Forelimb muscle (tissue), 1 donor: ENCODE measurements at places on chromosomes 5 and 9. TPM values are rescaled to one million over a fixed set of nuclear protein-coding genes. Genes with fewer than 3 reads are reported as not detected.
A peak's percentile ranks its signal among the peaks of the same experiment; 100 is the strongest.

- DNase-seq: no peak
Observed at GRCh38 chr5:91266184-91266705, 116.9 kb downstream of the ARRDC3 start.

GRCh38 chr9:121368745-121369144, 1.3 kb downstream of the STOM start:
- no peak for DNase-seq

The ADCY2 gene
- 51.8 TPM for polyA plus RNA-seq

The PCDHA6 gene
- 0.06 TPM for polyA plus RNA-seq

GRCh38 chr5:96344678-96345577, 88.1 kb downstream of the PCSK1 start:
- peak; percentile 40 for DNase-seq

- DNase-seq: no peak
Observed at GRCh38 chr9:106700676-106701075, 162.3 kb upstream of the ZNF462 start.

- no peak for DNase-seq
Observed at GRCh38 chr9:95124582-95125367, 192.7 kb downstream of the FANCC start.

GRCh38 chr5:18236386-18236785, 602.1 kb downstream of the TAF11L14 start:
- no peak for DNase-seq

- no peak for DNase-seq
Observed at GRCh38 chr5:107254214-107254901, 416.4 kb downstream of the EFNA5 start.

DNA sequence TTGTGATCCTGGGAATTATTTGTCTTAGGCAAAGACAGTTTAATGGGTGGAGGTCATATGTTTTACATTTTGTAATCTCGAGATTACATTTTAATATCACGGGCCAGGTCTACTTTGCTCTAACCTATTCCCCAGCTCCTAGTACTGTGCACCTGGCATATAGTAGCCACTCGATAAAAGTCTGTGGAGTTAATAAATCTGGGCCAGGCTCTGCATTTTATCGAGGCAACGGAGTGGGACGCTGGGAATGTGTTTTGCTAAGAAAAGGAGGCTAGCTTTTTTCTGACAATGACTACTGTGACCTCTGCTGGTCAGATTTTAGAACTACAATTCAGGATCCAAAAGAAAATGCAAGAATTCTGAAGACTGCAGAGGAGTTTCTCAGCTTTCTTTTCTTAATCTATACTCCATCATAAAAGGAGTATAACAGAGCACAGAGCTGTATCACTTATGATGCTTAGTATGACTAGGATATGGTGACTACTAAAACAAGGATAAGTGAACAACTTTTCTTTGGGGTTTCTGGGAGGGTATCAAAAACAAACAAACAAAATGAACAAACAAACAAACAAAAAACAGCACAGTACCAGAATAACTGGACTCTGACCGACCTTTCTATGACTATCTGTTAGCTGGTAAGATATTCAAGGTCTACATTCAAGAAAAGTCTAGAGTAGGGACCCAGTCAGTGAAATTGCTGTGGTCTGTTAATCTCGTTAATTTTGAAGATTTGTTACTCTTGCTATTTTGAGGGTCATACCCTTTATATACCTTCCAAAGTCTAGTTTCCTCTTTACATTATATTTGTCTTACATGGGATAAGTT, 46.1 kb upstream of the CER1 start:
- peak; percentile 71 for DNase-seq

GRCh38 chr5:170985486-170985885, 123.7 kb downstream of the RANBP17 start:
- DNase-seq: peak; percentile 6

The KIF2A gene
- polyA plus RNA-seq: 30.9 TPM

GRCh38 chr9:121783521-121784507, 132.4 kb downstream of the DAB2IP start:
- DNase-seq: peak; percentile 25

DNA sequence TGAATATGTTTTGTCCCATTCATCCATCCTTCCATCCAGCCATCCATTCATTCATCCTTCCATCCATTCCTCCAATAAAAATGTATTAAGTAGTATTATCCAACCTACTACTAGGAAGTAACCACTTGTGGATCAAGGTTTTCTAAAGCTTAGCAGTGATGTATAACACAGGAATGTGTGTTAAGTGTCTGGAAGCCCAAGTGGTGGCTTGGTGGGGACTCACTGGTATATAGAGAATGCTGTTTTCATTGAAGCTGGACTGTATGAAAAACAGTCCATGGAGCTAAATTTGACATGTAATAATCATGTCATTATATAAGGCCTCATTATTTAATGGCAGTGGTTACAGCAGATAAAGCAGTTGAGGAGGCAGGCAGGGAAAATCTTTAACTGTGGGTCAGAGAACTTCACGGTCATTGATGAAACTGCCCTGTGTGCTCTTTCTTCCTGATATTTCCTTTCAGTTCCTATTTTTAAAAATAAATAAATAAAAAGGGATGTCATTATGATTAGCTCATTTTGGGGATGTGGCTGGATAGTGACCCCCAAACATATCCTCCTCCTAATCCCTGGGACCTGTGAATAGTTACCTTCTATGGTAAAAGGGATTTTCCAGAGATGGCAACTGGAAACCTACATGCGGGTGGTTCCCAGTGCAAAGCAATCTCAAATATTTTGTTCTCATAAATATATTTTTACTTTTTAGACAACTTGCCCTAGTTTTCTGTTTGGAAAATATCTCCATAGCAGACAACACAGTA, 82.3 kb downstream of the DAPK1 start:
- no peak for DNase-seq

The NSUN2 gene
- 37.9 TPM for polyA plus RNA-seq

The PCDHB4 gene
- 3.1 TPM for polyA plus RNA-seq

DNA sequence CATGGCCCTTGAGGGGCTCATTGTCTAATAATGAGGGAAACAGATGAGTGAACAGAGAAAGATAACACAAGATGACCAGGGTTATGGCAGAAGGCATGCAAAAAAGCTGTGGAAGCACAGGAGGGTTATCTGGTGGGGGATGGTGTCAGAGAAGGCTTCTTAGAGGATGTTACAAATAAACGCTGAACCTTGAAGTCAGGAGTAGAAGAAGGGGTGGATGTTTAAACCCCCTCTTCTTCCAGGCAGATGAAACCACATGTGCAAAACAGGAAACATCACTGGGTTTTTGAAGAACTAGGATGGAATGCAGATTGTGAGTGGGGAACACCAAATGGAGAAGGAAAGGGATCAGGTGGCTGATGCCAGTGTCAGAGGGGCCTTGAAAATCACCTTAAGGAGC, 41.8 kb upstream of the NR5A1 start:
- DNase-seq: no peak

The PKD2L2 gene
- 0.83 TPM for polyA plus RNA-seq

DNA sequence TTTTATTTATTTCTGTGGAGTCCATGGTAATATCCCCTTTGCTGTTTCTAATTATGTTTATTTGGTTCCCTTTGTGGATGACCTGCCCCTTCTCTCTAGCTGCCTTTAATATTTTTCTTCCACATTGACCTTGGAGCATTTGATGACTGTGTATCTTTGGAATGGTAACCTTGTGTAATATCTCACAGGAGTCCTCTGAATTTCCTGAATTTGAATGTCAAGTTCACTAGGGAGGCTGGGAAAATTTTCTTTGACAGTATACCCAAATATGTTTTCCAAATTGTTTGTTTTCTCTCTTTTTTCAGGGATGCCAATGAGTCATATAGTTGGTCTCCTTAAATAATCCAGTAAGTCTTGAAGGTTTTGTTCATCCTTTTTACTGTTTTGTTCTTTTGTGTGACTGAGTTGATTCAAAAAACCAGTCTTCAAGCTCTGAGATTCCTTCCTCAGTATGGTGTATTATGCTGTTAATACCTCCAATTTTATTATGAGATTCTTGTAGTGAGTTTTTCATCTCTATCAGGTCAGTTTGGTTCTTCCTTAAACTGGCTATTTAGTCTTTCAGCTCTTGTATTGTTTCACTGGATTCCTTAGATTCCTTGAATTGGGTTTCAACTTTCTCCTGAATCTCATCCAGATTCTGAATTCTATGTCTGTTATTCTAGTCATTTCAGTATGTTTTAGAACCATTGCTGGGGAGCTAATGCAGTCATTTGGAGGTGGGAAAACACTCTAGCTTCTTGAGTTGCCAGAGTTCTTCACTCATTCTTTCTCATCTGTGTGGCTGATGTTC, 349.0 kb upstream of the TARS1 start:
- no peak for DNase-seq

The F2RL2 gene
- polyA plus RNA-seq: 0.63 TPM

- DNase-seq: no peak
Observed at GRCh38 chr5:171092194-171092593, 216.9 kb upstream of the TLX3 start.

DNA sequence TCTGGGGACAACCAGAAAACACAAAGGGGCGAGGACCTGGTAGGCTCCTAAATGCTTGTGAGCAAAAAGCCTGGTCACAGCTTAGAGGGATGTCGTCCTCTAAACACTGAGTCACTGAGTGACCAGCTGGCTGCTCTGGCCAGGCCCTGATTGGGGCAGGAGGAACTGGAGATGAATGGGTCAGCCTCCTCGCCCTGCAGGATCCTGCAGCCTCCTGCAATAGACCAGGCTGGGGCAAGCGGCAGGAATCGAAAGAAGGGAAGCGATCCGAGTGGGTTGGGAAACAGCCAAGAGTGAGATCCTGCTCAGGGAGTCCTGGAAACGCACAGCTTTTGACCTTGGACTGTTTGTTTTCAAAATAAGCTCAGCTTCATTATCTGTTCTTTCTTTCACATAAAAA, 34.1 kb upstream of the MSX2 start:
- no peak for DNase-seq

The PROB1 gene
- polyA plus RNA-seq: 42.6 TPM

The C5orf58 gene
- 0.59 TPM for polyA plus RNA-seq

GRCh38 chr5:138875946-138876345, 811 bp upstream of the LRRTM2 start:
- no peak for DNase-seq

The DBH gene
- 0.72 TPM for polyA plus RNA-seq

DNA sequence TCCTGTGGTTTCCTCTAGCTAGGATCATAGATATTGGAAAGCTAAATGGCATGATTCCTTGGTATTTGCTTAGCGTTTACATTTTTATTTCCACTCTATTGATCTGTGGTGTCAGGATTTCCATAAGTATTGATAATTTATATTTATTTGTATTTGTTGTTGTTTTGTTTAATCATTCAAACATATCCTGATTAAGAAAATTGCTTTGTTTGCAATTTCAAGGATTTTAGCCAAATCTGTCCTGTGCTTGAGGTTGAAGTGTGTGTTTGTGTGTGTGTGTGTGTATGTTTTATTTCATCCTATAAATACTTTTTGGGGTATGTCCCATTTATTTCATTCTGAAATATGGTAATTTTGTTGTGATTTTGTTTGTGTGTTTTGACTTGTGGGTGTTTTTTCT, 1884.1 kb upstream of the CDH6 start:
- DNase-seq: no peak

GRCh38 chr9:79300068-79300467, 271.7 kb upstream of the TLE4 start:
- DNase-seq: no peak

The ROPN1L gene
- polyA plus RNA-seq: not detected

- no peak for DNase-seq
Observed at GRCh38 chr5:81554647-81555046, 160.7 kb upstream of the ACOT12 start.

The TRIM52 gene
- polyA plus RNA-seq: 17.1 TPM

The SNCB gene
- not detected for polyA plus RNA-seq
